Colonic mucosa (tissue), 4 donors: ENCODE measurements at places on chromosomes 3 and 15. TPM values are rescaled to one million over a fixed set of nuclear protein-coding genes. Genes with fewer than 3 reads are reported as not detected.

DNA sequence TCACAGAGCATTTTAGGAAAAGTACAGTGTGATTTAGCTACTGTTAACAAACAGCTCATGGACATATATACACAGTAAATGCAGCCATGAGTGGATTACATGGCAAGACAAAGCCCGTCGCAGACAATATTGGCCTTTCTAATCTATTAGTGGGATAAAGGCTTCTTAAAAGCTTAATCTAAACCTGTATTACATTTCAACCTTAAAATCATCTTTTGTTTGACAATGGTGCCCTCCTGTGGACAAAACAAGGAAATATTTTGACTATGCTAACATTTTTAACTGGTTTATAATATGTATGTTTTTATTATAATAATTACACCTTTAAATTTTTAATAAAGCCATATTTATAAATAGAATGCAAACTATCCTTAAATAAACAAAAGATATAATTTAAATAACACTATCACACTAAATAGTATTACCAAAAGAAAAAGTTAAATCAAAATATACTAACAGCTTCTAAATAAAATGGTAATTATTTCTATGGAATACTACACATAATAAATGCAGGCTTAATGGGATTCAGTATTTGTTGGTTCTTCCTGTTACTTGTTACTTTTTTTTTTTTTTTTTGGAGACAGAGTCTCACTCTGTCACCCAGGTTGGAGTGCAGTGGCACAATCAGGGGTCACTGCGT lies 38.6 kb downstream of the TAFA4 start:
- no peak for DNase-seq
- H3K4me1 ChIP-seq = no peaks in the 10 kb centered on the region
- H3K27me3 ChIP-seq = no peaks in the 10 kb centered on the region
- H3K27ac ChIP-seq = no peak overlapping the region
- H3K4me3 ChIP-seq = no peak overlapping the region

DNA sequence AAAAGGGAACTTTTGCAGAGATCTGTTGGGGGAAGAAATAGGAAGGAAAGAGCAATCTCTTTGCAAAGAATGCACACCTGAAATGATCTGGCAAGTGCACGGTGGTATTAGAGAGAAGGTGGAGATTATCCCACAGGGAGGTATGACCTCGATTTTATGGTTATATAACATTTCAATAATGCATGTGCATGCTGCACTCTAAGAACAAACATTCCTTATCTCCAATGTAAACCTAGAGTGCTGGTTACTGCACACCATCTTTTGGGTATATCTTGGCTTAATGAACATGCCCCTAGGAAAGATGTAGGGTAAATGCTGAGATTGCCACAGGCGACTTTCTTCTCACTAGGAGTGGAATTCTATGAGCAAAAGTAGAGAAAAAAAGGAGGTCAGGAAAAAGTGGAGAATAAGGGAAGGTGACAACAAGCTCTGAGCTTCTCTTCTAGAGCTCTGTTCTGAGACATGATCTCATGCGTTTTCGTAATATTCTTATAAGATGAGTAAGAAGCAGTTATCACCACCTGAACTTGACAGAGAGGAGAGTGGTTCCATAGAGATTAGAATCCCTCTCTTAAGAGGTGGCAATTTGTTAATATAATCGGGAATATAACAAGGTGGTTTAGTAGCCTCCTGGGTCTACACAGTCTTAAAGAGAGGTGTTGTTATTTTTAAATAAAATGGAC lies 117.5 kb upstream of the TMC3 start:
- H3K4me3 ChIP-seq = no peak overlapping the region
- no peaks in the 10 kb centered on the region for H3K4me1 ChIP-seq
- H3K27me3 ChIP-seq = no peaks in the 10 kb centered on the region
- H3K36me3 ChIP-seq = no peaks in the 10 kb centered on the region
- DNase-seq = no peak

SHC4 gene
- total RNA-seq = 0.50 TPM

GRCh38 chr15:77821188-77821958 lies 188.7 kb upstream of the LINGO1 start:
- H3K36me3 ChIP-seq = no peaks in the 10 kb centered on the region
- no peaks in the 10 kb centered on the region for H3K4me1 ChIP-seq
- H3K27me3 ChIP-seq = peaks cover 42% of the 10 kb centered on the region
- DNase-seq = peak; percentile 49
- no peak overlapping the region for H3K27ac ChIP-seq
- no peak overlapping the region for H3K4me3 ChIP-seq
